ENCODE measurements at places on chromosomes 5 and 9.

GRCh38 chr5:173880306-173880985 is 7.7 kb upstream of the CPEB4 start:
- no peak for DNase-seq

GRCh38 chr5:140145818-140146522 is 20.2 kb downstream of the IGIP start:
- no peak for DNase-seq

GRCh38 chr9:26684029-26684428 is 208.6 kb downstream of the CAAP1 start:
- no peak for DNase-seq

- DNase-seq = no peak
Measured at GRCh38 chr5:158127536-158127935, 268.6 kb upstream of the CLINT1 start.

DNA sequence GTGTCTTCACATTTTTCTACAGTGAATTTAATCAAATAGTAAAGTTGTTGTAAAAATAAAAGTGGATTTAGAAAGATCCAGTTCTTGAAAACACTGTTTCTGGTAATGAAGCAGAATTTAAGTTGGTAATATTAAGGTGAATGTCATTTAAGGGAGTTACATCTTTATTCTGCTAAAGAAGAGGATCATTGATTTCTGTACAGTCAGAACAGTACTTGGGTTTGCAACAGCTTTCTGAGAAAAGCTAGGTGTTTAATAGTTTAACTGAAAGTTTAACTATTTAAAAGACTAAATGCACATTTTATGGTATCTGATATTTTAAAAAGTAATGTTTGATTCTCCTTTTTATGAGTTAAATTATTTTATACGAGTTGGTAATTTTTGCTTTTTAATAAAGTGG is 60.4 kb downstream of the MTAP start:
- DNase-seq = no peak

DNA sequence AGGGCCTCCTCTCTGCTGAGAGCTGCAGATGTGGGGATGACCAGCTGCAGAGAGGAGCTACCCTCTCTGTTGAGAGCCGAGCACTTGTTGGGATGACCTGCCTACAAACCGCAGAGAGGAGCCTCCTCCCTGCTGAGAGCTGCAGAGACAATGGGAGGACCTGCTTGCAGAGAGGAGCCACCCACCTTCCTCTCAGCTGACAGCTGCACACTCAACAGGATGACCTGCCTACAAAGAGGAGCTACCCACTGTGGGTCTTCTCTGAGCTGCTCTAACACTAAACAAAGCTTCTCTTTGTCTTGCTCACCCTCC is 19.6 kb downstream of the TMEM38B start:
- no peak for DNase-seq

DNA sequence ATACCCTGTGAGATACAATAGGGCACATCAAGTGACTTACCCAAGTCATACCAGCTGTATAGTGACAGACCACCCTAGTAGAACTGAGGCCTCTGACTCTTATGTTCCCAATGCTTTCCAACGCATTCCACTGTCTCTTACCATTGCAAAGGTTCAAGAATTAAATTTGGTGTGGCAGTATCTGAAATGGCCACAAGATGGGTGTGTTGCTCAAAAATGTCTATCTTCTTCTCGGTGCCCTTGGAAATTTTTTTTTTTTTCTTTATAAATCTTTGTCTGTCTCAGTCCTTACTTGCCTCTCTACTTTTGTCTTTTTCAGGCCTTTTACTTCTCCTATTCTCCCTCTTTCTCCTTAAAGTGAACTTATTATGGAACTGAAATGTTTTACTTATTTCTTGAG is 48.4 kb downstream of the GPR21 start:
- DNase-seq = no peak

GRCh38 chr5:72790186-72790585 is 26.3 kb upstream of the TNPO1 start:
- DNase-seq = no peak

DNA sequence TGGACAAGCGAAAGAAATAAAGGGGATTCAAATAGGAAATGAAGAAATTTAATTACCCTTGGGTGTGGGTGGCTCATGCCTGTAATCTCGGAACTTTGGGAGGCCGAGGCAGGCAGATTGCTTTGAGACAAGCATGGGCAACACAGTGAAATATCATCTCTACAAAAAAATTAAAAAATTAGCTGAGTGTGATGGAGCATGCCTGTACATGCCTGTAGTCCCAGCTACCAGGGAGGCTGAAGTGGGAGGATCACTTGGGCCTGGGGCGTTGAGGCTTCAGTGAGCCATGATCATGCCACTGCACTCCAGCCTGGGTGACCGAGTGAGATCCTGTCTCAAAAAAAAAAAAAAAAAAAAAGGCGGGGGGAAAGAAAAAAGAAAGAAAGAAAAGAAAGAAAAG is 4.0 kb upstream of the RCL1 start:
- no peak for DNase-seq

GRCh38 chr9:133323211-133323610 is 12.8 kb downstream of the SURF6 start:
- no peak for DNase-seq

DNA sequence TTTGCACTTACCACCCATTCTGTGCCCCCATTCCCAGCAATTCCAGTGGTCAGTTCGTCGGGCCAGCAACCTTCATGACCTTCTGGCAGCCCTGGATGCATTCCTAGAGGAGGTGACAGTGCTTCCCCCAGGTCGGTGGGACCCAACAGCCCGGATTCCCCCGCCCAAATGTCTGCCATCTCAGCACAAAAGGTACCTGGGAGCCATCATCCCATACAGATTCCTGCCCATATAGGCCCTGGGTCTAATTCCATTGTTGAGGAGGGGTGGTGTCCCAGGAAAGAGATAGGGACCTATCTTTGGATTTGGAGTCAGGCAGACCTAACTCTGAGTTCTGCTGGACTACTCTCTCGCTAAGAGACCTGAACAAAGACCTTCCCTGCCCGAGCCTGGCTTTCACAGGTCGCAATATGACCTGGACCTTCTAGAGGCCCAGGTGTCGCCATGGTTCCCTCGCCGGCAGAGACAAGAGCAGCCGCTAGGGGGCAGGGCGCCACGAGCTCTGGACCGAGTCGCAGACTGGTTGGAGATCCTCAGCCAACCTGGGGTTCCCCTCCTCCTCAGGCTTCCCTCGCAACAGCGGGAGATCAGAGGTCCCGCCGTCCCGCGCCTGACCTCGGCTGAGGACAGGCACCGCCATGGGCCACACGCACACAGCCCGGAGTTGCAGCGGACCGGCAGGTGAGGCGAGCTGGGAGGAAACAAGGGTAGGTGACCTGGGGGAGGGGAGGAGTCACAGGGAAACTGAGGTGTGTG is 3.1 kb downstream of the SLC4A9 start:
- no peak for DNase-seq

- no peak for DNase-seq
Measured at GRCh38 chr9:89077519-89077918, 86.3 kb downstream of the S1PR3 start.

DNA sequence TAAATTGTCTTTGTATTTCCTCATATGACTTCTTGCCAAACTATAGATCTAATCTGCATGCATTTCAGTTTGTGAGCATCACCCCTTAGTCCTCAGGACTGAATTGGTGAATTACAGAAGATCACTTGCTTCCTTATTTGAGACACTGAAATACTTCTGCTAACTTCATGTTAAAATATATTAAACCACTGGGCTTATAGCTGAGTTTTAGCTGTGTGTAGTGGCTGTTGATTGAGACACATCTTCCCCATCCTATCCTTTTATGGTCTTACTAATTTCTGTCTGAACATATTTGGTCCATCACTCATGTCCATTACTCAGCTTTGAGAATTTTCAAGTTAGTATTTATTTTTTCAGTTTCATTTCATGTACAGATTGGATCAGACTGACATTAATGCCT is 295.9 kb downstream of the PSAT1 start:
- no peak for DNase-seq

- DNase-seq = no peak
Measured at GRCh38 chr5:139725073-139725830, 70.4 kb upstream of the PSD2 start.

DNA sequence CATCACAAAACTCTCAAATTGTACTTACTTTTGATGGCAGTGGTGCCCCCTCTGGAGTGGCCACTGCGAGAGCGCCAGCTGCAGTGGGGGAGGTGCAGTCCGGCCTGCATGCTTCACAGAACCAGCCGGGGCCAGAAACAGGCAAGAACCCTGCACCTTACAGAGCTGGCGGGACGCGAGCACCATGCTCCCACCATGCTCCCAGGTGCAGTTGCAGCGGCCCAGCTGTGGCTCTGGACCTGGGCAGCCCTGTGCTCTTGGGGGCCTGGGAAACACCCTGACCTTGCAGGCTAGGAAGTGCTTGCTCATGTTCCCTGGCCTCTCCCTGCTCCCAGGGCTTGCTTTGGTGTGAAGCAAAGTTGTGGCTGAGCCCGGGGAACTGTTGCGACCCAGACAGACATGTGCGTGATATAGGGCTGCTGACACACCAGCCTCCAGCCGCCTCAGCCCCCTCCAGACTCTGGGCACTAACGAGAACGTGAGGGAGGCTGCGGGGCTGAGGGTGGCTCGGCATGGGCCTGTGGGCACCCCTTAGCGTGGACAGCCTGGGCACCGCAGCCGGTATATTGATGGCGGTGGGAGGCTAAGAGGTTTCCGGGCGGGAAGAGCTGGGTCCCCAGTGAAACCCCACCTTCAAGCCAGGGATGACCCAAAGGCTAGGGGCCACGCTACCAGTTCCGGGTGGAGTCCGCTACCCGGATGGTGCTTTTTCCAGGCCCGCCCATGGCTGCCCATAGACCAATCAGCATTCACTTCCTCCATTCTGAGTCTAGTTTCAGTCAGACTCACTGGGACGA is 1809.9 kb upstream of the ACO1 start:
- DNase-seq = no peak

GRCh38 chr5:177067503-177067902 is 19.2 kb upstream of the FGFR4 start:
- DNase-seq = no peak

- no peak for DNase-seq
Measured at GRCh38 chr5:102866237-102866600, 111.1 kb downstream of the PAM start.

- DNase-seq = no peak
Measured at GRCh38 chr5:103541569-103541968, 21.0 kb downstream of the NUDT12 start.

DNA sequence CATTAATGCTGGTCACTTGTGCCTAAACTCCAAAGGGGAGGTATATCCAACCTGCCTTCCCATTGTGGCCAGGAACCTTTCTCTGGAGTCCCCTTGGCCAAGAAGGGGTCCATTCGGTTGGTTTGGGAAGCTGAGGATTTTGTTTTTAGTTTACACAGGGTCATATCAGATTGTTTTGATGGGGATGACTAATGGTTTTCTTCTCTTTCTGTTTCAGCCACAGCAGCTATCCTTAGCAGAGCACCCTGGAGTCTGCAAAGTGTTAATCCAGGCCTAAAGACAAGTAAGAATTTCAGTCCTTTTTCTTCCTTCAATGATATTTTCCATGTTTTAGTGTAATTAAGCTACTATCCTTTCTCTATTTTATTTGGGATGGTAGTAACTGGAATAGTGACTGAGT is 127.8 kb upstream of the CCDC152 start:
- no peak for DNase-seq

GRCh38 chr9:108780942-108781734 is 74.6 kb downstream of the ACTL7B start:
- no peak for DNase-seq

- peak; percentile 41 for DNase-seq
Measured at GRCh38 chr9:79300068-79300467, 271.7 kb upstream of the TLE4 start.

DNA sequence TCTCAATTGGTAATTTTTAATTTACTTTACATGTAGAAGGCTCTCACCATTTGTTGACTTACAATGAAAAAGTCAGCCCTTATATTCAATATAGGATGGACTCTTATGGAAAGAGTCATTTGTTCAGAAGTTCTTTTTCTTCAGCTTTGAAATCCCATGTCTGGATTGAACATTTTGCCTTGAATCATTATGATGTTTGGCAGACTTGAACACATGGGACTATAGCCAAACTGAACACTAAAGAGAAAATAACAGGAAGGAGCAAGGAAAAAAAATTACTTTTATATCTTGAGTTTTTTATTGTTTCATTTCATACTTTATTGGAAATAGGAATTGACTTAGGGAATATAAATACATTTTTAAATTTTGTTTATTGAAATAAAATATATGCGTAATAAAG is 1503.0 kb downstream of the EFNA5 start:
- DNase-seq = no peak

- no peak for DNase-seq
Measured at GRCh38 chr5:160363211-160363610, 7.2 kb downstream of the C1QTNF2 start.

- no peak for DNase-seq
Measured at GRCh38 chr5:179272326-179273072, 72.8 kb downstream of the ADAMTS2 start.

DNA sequence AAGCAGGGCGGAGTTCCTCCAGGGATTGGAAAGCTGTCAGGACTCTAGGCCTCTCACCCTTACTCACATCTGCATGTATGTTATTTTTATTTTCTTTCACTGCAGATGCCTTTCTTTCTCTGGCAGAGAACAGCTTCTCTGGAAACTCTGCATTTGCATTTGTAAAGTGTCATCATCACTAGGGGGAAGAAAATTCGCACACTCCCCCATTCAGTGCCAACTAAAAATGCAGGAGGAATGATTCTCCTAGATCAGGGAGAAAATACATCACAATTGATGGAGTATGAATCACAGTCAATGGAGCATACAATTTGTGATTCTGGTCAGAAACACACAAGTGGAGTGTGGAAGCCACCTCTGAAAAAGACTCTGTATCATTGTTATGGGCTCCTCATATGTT is 351.4 kb upstream of the FTMT start:
- no peak for DNase-seq

GRCh38 chr9:36923025-36923625 is 110.9 kb downstream of the PAX5 start:
- no peak for DNase-seq

GRCh38 chr5:92242170-92242569 is 859.1 kb upstream of the ARRDC3 start:
- DNase-seq = no peak

All from NCI-H1436 treated with DMSO at 0.1 percent for 48 hours (cell line).